AG04449 (cell line): ENCODE measurements at places on chromosomes 6 and 20.

DNA sequence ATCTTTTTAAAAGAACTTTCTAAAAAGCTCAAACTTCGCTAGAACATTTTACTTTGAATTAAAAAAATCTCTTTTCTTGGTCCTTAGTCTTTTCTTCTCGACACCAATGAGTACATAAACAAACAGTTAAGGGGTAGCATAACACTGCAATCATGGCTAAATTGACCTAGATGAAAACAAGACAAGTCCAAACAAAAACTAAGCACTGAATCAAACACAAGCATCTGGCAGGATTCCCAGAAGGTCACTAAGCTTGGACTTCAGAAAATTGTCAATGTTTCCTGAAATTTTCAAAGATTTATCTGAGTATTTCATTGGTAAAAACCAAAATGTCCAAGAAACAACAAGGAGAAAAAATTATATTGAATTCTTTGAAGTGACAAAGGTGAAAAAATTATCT is 5.0 kb downstream of the COL21A1 start:
- no peak for DNase-seq

DNA sequence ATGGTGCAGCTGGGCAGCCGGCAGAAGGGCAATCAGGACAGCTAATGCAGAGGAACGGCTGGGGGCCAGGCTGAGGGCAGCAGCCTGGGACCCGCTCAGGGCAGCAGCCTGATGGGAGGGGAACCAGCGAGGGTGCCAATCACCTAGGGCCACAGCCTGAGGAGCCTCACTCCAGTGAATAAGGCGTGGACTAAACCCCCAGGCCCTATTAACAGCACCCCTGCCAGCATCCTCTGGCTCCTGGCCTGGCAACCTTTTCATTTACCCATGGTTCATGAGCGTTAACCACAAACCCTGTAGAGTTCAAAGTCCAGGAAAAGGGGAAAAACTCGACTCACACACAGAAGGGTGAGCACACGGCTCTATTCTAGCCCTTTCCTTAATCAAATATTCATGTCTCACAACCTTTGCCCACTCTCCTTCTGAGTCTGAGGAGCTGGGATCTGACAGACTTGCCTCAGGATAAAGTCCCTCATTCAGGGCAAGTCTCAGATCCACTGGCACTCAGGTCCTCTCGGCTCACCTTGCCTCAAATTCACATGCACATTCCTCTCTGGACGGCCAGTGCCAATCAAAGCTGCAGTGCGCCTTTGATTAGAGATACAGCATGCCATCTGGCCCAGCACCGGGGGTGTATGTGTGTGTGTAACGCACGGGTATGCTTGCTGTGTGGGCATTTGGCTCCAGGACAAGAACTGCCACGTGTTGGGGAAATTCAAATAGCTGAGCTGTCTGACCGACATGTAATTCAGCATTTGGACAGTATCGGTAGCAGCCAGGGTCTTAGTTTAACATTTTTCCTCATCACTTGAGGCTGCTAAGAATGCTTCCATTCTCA is 86.9 kb upstream of the TRAF3IP2 start:
- no peak for DNase-seq

DNA sequence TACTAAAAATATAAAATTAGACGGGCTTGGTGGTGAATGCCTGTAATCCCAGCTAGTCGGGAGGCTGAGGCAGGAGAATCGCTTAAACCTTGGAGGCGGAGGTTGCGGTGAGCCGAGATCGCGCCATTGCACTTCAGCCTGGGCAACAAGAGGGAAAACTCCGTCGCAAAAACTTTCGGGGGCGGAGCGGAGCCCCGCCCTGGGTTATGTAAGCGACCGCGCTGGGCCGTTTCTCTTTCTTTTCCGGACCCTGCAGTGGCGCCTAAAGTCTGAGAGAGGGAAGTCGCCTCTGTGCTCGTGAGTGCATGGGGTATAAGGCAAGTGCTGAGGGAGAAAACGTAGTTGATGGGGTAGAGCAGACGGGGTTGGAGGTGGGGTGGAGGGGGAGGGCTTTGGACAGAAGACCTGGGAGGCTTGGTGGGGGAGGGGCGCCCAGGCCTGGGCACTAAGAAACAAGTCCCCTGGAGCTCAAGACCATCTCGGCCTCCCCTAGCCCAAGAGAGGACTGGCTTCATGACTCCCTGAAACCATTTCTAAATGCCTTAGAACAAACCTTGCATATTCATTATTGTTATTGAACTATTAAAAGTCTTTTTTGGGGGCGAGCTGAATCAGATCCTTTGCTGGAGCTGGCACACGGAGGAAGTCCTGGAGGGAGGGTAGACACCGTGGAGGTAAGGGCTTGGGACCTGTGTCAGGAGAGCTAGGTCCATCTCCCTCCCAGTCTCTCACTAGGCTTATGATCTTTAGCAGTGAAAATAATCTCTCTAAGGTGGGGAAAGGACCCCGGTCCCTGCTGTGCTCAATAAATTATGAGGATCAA is 2.7 kb upstream of the MICA start:
- DNase-seq = no peak

- DNase-seq = peak; percentile 31
Observed at GRCh38 chr6:136846046-136846445, 23.7 kb downstream of the PEX7 start.

- no peak for DNase-seq
Observed at GRCh38 chr6:139536751-139537617, 162.5 kb upstream of the CITED2 start.
